Activated CD8-positive, alpha-beta memory T cell treated with anti-CD3 and anti-CD28 coated beads for 24 hours (primary cell): ENCODE measurements at places on chromosomes 1 and 21.

DNA sequence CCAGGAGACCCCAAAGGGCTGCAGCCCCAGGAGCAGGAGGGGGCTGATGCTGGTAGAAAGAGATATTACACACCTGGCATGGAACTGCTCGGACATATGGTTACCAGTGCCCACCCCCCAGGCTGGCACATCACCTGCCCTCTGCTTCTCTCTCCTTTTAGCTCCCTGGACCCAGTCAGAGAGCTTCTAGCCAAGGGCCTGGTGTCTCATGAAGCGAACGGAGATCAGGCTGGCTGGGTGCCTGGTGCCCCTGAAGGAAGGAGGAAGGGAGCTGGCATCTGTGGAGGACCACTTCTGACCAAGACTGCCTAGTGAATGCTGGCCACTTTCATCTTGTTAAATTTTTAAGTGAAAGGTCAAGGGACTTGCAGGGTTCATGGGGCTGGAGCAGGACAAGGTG, 53.1 kb downstream of the FOXO6 start:
- no peak for DNase-seq

- no peak for DNase-seq
Observed at GRCh38 chr1:87115317-87115890, 201.0 kb downstream of the HS2ST1 start.

DNA sequence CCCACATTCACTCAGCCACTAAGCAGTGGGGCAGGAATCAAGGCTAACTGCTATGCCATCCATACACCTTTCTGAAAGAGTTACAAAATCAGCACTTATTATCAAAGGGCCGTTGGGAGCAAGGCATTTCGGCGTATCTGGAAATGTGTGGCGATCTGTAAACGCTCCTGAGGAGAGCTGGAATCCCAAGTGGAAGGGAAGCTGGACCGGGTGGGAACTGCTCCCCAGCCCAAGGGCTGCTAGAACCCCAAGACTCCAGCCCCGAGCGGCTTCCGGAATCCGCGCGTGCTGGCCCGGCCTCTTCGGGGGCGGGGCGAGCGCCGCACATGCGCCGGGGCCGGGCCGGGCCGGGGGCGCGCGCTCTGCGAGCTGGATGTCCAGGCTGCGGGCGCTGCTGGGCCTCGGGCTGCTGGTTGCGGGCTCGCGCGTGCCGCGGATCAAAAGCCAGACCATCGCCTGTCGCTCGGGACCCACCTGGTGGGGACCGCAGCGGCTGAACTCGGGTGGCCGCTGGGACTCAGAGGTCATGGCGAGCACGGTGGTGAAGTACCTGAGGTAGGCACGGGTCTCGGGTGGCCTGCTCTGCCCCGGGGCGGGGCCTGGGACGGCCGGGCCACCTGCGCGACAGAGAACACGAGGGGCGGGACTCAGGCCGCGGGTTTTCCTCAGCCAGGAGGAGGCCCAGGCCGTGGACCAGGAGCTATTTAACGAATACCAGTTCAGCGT, at the start of gene NAXE:
Gene NAXE (plus strand): TSS at position 345 of the 726 bp plus-strand sequence. CDS start 29 bp downstream, at position 374.
- DNase-seq: peak; percentile 90

GRCh38 chr1:11934302-11935056, at the start of gene PLOD1:
Gene PLOD1, plus strand, starts transcription at chr1:11934717. Its CDS starts 63 bp downstream, at chr1:11934780.
- peak; percentile 96 for DNase-seq

DNA sequence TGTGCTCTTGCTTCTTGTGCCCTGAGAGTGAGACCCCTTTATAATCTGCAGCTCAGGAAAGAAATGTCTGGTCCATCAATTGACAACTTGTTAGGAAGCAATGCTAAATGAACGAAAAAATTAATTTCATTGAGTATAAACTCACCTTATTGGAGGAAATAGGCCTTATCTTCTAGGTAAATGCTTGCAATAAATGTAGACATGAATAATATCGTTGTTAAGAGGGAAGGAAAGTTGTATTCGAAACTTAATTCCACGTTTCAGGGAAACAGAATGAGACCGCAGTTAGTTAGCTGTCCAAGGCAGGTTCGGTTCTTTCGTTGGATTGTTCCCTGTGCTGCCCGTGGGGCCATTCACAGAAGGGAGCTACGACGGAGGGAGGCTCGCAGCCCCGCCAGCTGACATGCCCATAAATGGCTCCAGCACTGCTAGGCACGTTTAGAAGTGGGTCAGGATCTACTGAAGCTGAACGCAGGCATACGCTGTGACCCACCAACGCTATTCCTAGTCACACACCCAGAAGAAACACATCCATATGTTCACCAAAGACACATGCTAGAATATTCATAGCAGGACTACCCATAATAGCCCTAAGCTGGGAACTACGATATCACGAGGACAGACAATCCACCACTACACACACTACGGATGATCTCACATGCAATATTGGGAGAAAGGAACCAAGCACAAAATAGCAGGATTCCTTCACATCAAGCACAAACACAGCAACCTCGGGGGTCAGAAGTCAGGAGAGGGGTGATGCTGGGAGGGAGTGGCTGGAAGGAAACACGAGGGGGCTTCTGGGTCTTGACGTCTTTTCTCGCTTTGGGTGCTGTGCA, 56.2 kb upstream of the LBR start:
- DNase-seq: no peak

- no peak for DNase-seq
Observed at GRCh38 chr1:84653130-84653677, 37.1 kb downstream of the SSX2IP start.

- DNase-seq: no peak
Observed at GRCh38 chr1:107541412-107541811, 400.6 kb downstream of the NTNG1 start.

DNA sequence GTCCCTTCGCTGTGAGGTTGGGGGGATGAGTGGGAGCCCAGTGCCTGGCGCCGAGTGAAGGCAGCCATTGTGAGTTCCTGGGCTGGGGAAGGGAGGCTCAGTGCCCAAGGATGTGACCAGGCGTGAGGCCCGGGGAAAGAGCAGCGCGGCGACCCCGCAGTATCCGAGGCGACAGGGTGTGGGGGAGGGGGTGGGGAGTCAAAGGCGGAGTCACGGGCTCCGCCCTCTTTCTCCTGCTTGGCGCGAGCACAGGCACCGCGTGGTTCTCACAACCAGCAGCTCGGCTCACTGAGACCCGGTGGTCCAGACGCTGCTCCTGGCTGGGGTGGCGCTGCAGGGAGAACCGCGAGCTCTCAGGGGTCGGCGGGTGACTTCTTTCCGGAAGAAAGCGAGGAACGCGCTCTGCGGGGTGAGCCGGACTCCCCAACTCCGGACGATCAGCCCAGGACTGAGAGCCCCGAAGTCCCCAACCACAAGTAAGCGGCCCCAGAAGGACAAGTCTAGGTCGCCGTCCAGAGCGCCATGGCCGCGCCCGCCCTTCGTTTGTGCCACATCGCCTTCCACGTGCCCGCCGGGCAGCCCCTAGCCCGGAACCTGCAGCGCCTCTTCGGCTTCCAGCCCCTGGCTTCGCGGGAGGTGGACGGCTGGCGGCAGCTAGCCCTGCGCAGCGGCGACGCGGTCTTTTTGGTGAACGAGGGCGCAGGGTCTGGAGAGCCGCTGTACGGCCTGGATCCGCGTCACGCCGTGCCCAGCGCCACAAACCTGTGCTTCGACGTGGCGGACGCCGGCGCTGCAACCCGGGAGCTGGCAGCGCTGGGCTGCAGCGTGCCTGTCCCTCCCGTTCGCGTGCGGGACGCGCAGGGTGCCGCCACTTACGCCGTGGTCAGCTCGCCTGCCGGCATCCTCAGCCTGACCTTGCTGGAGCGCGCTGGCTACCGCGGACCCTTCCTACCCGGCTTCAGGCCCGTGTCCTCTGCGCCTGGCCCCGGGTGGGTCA, at the start of gene HPDL:
Gene HPDL (plus strand): TSS at position 269 of the 997 bp plus-strand sequence. CDS start 254 bp downstream, at position 523.
- DNase-seq: peak; percentile 91

- no peak for DNase-seq
Observed at GRCh38 chr1:33149453-33150190, 32.2 kb downstream of the TRIM62 start.

DNA sequence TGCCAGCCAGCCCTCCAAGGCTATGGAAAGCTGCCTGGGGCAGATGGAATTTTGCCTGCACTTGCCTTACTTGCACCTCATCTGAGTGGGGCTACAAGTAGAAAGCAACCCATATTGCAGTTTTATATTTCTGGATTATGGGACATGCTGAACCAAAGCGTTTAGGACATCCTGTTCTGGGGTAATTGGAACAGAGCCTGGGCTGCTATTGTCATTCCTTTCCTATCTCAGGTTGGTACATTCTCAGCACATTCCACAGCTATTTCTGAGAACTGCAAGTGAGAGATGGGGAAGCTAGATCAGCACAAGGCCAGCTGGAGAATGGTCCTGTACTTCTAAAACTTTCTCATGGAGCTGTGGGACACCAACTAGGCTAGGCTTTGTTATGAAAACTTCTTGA, 713.8 kb downstream of the KCNT2 start:
- no peak for DNase-seq

GRCh38 chr1:234712891-234713305, 102.9 kb upstream of the IRF2BP2 start:
- peak; percentile 40 for DNase-seq
